Suprapubic skin (tissue), 4 donors: ENCODE measurements at places on chromosomes 4 and X. TPM values are rescaled to one million over a fixed set of nuclear protein-coding genes. Genes with fewer than 3 reads are reported as not detected.

UGT8 gene
- 2.5 TPM for total RNA-seq

DCAF12L2 gene
- not detected for total RNA-seq

HSPA4L gene
- 19.6 TPM for total RNA-seq

GAGE2A gene
- not detected for total RNA-seq

MAGEA10 gene
- total RNA-seq: not detected

TMEM35A gene
- total RNA-seq: not detected

MAGEB17 gene
- total RNA-seq: not detected

IL21 gene
- total RNA-seq: not detected

DNA sequence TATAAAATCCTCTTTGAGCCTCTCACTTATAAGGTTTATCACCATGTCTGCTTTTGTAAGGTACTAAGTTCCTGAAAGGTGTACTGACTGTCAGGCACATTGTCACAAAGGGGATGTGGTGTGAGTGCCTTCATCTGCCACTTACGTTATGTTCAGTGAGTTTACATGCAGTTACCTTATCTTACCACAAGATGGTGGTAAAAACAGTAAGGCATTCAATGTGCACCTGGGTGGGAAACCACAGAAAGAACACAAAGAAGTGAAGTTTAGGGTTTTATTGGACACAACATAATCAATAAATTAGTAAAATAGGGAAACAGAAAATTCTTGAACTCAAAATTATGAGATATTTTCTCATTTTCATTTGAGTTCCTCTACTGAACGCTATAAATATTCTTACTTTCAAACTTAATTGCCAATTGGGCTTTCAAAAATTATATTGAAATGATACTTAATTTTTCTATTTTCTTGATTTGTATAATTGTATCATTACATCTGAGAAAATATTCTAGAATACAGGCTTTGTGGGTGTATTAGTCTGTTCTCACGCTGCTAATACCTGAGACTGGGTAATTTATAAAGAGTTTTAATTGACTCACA lies 650.8 kb downstream of the PCDH7 start:
- H3K36me3 ChIP-seq: no peaks in the 10 kb centered on the region
- no peaks in the 10 kb centered on the region for H3K27me3 ChIP-seq
- no peak overlapping the region for H3K27ac ChIP-seq
- no peaks in the 10 kb centered on the region for H3K4me1 ChIP-seq
- no peak for DNase-seq

DNA sequence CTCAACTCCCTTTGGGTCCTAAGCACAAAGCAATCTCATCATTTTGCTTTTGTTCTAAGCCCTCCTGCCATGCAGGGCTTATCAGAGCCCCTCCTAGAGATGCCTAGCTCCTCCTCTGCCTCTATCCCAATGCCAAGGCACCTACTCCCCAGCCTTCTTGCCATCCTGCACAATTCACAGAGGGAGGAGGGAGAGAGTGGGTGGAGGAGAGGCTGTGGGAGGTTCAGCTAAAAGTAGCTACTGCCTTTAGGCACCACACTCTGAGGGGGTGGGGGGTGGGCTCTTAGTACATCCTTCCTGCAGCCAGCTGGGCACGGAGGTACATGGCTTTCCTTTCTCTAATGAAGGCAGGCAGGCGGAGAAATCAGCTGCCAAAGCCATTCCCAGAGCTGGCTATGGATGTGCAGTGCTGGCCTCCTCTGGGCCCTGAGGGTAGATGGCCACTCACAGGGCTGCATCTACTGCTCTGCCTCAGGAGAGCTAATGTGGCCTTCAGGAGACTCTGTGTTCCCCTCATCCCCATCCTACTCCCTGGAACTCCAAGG lies 40.1 kb downstream of the ARHGEF9 start:
- no peaks in the 10 kb centered on the region for H3K27me3 ChIP-seq
- H3K36me3 ChIP-seq: no peaks in the 10 kb centered on the region
- no peak for DNase-seq
- no peak overlapping the region for H3K4me3 ChIP-seq

DNA sequence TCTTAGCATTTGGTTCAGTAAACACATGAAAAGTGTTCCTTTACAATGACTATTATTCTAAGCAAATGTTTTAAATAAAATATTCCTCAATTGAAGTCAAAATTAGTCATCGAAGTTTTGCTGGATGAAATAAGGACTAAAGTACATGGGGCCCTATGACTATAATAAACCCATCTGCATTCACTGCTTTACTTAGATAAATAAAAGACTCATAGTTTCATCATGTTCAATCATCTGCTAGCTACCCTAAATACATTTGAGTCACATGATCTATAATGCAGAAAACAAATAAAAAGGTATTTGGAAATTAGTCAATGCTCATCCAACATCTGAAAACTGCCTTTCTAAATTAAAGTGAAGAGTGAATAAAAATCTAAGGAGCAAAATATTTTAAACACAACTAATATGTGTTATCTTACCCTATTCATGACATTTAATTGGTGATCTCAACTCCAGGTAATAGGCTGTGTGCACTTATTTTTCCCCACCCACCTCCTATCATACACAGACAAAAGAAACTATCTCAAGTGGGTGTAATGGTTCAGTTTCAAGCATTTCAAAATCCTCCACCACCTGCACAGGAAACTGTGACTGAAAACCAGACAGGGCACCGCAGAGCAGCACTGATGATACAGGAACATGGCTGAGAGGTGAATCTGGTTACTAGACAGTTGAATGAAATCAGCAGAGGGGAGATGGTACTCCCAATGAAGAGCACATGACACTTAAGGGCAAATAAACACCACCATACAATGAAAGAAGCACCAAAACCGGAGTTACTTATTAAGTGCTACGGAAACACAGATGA lies 78.6 kb downstream of the CAMK2D start:
- H3K27ac ChIP-seq: no peak overlapping the region
- no peaks in the 10 kb centered on the region for H3K36me3 ChIP-seq
- H3K4me1 ChIP-seq: peaks cover 23% of the 10 kb centered on the region
- H3K27me3 ChIP-seq: no peaks in the 10 kb centered on the region

DNA sequence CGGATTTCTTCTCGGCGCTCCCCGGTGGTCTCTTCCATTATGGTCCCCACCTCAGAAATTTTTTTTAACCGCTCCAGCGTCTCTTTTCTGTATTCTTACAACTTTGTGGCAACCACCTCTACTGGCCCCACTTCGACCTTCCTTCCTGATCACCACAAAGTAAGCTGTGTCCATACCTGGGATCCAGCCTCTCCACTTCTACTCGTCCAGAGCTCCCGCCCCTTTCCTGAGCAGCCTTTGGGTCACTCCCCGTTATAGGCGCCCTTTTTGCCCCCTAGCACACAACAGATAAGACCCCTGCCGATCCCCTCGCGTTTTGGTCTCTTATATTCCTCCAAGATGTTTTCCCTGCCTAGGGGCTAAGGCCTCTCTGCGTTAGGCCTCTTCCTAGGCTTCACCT lies 557 bp downstream of the PIGG start:
- no peak for DNase-seq
- peak overlapping the region; percentile 88 for H3K27ac ChIP-seq
- peak overlapping the region; percentile 70 for H3K4me3 ChIP-seq
- peaks cover 20% of the 10 kb centered on the region for H3K4me1 ChIP-seq
- no peaks in the 10 kb centered on the region for H3K27me3 ChIP-seq

DNA sequence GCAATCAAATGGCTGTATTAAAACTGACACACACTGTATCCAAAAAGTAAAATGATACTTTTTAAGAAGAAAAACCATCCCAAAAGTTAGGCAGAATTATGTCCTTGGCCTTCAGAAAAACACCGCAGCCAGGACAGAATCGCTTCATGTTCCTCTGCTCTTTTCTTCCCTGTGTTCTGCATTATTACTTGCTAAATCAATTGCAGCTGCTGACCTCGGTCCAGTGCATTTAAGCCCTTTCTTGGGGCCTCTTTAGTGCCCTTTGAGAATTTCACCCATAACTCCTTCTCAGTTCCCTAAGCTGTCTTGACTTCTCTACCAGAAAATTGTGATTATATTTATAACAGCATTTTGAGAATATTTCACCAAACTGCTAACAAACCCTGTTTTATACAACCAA lies 696.9 kb downstream of the PCDH7 start:
- no peaks in the 10 kb centered on the region for H3K27me3 ChIP-seq
- no peak overlapping the region for H3K4me3 ChIP-seq
- no peak overlapping the region for H3K27ac ChIP-seq

- H3K36me3 ChIP-seq: no peaks in the 10 kb centered on the region
- H3K27ac ChIP-seq: no peak overlapping the region
- H3K4me1 ChIP-seq: no peaks in the 10 kb centered on the region
- H3K4me3 ChIP-seq: no peak overlapping the region
- H3K27me3 ChIP-seq: no peaks in the 10 kb centered on the region
- DNase-seq: no peak
These were observed 32.4 kb downstream of the EGF start for GRCh38 chr4:109945056-109945455.

DNA sequence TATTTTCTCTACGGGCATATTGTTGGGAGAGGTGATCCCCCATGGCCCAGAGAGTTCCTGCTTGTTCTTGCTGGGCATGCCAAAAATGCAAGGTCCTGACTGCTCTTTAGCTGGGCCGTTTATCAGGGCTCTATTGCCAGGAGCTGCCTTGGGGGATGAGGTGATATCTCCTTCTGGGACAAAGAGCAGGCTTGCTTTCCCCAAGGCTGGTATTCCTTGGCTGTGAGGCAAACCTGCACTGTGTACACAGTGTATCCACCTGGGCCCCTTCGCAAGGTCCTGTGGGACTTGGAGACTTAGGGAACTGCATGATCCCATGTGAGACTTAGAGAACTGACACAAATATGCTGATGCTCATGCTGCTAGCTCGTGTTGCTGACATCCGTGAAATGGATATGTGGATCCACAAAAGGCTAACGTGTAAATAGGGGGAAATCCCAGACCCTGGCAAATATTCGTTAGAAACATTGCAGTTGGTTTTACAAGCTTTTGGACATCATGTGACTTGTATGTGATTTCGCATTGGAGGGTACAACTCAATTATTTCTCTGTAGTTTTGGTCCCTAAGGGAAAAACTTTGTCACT lies 24.4 kb upstream of the ZFX start:
- no peaks in the 10 kb centered on the region for H3K36me3 ChIP-seq
- H3K27ac ChIP-seq: no peak overlapping the region
- no peak for DNase-seq
- no peaks in the 10 kb centered on the region for H3K4me1 ChIP-seq
- no peak overlapping the region for H3K4me3 ChIP-seq

GRCh38 chr4:13543839-13544605 lies at the start of gene NKX3-2:
Gene NKX3-2, minus strand, starts transcription at chr4:13544508. Its CDS starts 94 bp downstream, at chr4:13544414.
- no peaks in the 10 kb centered on the region for H3K36me3 ChIP-seq
- H3K4me1 ChIP-seq: peaks cover 74% of the 10 kb centered on the region
- H3K4me3 ChIP-seq: peak within 1 kb of the TSS; percentile 72
- peaks cover 100% of the 10 kb centered on the region for H3K27me3 ChIP-seq
- no peak for DNase-seq

DNA sequence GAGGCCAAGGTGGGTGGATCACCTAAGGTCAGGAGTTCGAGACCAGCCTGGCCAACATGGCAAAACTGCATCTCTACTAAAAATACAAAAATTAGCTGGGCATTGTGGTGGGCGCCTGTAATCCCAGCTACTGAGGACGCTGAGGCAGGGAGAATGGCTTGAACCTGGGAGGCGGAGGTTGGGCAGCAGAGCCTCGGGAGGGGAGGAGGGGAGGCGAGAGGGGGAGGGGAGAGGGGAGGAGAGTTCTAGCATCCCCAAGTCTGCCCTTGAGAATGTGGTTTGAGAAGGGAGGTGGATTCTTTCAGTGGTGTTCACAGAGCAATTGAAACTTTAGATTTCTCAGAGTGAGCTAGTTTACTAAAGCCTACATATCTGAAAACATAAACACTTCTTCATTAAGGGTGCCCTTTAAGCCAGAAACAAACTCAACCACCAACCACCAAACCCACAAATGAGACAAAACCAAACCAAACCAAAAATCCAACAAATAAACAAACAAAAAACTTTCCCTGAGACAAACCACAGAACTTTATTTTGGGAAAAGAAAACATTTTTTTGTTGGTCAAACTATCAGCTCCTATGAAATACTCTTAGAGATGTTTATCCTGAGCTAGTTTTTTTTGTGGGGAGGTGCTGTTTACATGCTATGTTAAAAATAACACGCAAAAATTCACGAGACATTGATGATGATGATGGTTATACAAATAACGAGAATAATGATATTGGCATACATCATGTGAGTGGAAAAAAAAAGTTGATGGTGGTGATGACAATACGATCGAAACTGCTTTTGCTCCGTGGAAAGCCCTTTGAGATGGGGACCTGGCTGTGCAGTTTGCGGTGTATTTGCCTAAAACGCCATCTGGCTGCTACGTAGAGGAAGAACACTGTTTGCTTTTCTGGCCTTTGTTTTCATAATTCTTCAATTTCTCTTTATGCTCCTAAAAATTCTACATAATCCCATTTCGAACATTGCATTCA lies 98.2 kb upstream of the PRKX start:
- no peak overlapping the region for H3K27ac ChIP-seq
- H3K36me3 ChIP-seq: no peaks in the 10 kb centered on the region
- no peak for DNase-seq
- H3K4me1 ChIP-seq: peaks cover under 1% of the 10 kb centered on the region

DNA sequence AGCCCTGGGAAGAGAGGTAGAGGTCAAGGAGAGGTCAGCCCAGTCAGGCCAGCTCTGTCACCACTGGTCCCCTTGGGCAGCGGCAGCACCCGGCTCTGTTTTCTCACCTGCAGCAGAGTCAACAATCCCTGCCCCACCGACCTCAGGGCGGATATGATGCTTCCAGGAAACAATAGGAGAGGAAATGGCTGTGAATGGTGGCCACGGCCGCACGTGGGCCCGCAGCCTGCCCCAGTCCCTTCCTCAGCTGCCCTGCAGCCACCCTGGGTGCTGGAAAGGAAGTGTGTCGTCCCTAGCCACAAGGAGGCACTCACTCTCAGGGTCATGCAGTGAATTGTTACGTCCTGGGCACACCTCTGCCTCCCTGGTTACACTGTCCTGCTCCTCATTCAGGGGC lies 92.5 kb upstream of the ENPP6 start:
- H3K36me3 ChIP-seq: no peaks in the 10 kb centered on the region
- H3K4me1 ChIP-seq: no peaks in the 10 kb centered on the region
- no peaks in the 10 kb centered on the region for H3K27me3 ChIP-seq
- H3K4me3 ChIP-seq: no peak overlapping the region
- DNase-seq: no peak

- peaks cover 28% of the 10 kb centered on the region for H3K4me1 ChIP-seq
- DNase-seq: no peak
- H3K4me3 ChIP-seq: no peak overlapping the region
- no peaks in the 10 kb centered on the region for H3K36me3 ChIP-seq
- H3K27me3 ChIP-seq: no peaks in the 10 kb centered on the region
- H3K27ac ChIP-seq: no peak overlapping the region
These were observed 12.2 kb downstream of the RGS12 start for GRCh38 chr4:3304831-3305609.

DNA sequence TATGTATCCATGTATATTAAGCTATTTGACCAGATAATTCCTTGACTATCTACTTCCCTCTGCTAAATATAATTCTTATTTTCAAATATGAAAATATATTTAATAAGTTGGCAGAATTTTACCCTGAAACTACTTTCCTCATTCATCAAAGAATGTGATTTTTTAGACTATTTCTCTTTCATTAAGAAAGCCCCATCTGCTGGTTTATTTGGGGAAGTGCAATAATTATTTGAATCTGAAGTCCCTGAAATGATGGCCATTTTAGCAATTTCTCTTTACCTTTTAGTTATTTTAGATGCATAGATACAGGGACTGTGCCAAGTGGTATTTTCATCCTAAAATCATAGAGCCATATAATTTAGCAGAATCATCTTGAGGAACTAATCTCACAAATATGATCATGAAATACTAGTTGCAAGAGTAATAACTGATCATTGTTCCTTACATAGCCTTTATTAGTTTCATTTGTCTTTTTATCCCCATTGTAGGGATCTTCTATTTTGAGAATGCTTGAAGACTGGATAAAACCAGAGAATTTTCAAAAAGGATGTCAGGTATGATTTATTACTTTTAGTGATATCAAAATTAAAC lies 39.0 kb downstream of the ENPEP start:
- peaks cover 7% of the 10 kb centered on the region for H3K4me1 ChIP-seq
- no peaks in the 10 kb centered on the region for H3K27me3 ChIP-seq
- H3K27ac ChIP-seq: no peak overlapping the region
- DNase-seq: no peak
- H3K36me3 ChIP-seq: no peaks in the 10 kb centered on the region
- H3K4me3 ChIP-seq: no peak overlapping the region
